IPS DF 19.7 (cell line): ENCODE measurements at places on chromosomes 3 and 15.
A peak's percentile ranks its signal among the peaks of the same experiment; 100 is the strongest.

- no peak for DNase-seq
Measured at GRCh38 chr3:25888892-25889524, 99.1 kb downstream of the OXSM start.

DNA sequence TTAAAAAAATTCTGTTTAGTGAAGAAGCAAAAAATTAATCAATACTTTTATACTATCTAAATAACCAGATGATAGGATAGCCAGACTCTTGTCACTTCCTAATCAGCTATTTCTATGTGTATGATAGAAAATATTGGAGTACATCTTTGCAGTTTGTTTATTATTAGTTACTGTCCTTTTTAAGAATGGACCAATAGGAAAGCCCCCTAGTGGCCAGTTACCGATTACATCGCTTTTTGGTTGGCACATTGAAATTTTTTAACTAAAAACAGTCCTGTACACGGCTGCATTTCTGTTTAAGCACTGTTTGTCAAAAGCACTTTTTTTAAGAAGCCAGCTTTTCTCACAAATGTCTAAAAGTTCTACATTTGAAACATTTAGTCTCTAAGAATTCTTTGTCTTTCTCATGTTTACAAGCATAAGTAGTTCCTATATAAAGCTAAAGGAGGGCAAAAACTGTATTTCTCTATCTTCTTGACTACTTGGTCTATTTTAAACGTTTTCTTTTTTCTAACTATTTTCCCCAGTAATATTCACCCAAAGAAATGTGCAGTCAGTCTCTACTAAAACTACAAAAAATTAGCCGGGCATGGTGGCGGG lies 253.2 kb upstream of the LRTM1 start:
- DNase-seq: no peak

GRCh38 chr3:50299929-50300680 lies 900 bp upstream of the HYAL3 start:
- DNase-seq: no peak

- DNase-seq: peak; percentile 50
Measured at GRCh38 chr3:82423268-82424030, 662.0 kb upstream of the GBE1 start.

DNA sequence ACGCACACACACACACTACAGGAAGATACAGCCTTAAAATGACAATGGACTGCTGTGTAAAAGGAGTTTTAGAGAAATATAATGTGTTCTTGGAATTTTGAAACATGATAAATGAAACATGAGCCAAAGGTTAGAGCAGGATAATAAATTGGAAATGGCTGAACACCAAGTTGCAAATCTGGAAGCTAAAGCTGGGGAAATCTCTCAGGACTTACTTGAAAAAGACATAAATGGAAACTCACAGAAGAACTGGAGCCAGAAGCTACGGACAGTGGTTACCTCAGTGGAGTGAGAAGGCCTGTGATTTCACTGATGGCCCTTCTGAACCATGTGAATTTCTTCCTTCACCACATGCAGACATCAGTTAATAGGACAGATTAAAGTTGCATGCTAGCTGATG lies 37.3 kb upstream of the ATP10A start:
- DNase-seq: no peak

DNA sequence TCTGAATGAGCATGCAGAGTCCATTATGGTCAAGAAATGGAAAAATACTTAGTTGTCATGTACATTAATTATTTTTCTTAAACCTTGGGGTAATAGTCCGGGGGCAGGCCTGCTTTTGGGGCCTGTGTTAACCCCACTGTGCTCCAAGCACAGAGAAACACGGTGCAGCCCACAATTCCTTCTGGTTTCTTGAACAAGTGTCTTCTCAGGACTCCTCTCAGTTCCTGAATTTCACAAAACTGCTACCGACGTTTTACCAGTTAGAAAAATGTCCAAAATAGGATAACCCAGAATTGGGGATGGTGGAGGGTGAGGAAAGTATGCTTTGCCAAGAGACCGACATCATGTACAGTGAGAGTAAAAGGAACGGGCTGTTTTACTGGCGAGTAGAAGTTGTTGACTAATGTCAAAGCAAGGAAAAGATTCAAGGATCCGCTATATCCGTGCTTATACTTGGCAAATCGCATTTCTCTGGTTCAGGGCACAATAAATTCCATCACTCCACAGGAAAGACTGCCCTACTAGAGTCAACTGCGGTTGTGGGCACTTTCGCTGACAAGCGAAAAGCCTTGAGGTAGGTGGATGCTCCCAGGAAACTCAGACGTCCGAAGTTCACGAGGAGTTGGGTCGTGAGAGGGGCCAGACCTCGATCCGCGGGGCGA lies 495 bp upstream of the NXPE3 start:
- no peak for DNase-seq

GRCh38 chr3:105806359-105806758 lies 62.5 kb downstream of the CBLB start:
- DNase-seq: no peak

GRCh38 chr3:48301800-48302166 lies 31.7 kb downstream of the SPINK8 start:
- no peak for DNase-seq

DNA sequence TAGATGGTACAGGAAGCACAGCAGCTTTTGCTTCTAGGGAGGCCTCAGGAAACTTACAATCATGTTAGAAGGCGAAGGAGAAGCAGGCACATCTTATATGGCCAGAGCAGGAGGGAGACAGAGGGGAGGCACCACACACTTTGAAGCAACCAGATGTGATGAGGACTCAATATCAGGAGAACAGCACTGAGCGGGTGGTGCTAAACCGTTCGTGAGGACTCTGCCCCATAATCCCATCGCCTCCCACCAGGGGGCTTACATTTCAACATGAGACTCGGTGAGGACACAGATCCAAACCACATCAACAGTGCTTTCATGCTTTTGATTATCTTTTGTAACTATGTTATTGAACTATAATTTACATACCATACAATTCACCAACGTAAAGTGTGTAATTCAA lies 7.6 kb upstream of the TMEM44 start:
- no peak for DNase-seq

DNA sequence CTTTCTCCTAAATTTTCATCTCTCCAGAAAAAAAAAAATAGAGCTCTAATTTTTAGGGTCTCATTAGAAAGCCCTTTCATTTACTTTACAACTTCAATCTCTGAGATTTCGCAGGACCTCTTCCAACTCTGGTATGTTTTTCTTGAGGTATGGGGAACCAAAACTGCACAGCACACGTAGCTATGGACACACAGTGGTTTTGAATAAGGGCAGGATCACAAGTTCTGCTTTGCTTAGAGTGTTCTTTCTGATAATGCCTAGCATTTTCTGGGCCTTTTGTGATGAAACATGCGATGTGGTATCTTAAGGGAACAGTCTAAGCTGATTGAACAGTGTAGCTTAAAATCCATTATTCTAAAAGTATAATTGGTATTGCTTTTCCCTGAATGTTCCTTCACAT lies 25.3 kb downstream of the ZNF592 start:
- DNase-seq: no peak

- no peak for DNase-seq
Measured at GRCh38 chr3:61668317-61668864, 107.0 kb downstream of the PTPRG start.

DNA sequence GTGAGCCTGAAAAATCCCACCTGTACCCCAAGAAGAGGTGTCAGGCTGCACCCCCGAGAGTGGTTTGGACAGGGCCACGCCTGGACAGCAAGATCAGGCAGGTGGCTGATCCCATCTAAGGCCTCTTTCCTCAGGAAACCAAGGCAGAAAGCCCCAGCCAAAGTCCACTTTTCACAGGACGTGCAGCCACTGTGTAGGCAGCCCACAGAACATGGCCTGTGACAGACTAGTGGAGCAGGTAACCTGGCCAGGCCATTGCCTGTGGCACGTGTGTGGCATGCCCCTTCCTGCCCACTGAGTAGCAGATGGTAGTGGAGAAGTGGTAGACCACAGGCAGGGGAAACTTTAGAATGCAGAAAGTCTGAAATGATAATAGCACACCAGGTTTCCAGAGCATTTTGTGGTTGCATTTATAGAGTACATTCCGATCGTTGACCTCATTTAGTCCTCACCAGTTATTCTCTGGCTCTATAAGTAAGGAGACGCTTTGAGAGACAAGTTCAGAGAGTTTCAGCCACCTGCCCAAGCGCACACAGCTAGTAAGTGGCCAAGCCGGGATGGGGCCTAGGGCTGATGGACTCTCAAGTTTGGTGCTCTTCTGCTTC lies 68.7 kb downstream of the AAGAB start:
- DNase-seq: no peak

GRCh38 chr15:74302821-74303359 lies 64.6 kb downstream of the CYP11A1 start:
- no peak for DNase-seq

DNA sequence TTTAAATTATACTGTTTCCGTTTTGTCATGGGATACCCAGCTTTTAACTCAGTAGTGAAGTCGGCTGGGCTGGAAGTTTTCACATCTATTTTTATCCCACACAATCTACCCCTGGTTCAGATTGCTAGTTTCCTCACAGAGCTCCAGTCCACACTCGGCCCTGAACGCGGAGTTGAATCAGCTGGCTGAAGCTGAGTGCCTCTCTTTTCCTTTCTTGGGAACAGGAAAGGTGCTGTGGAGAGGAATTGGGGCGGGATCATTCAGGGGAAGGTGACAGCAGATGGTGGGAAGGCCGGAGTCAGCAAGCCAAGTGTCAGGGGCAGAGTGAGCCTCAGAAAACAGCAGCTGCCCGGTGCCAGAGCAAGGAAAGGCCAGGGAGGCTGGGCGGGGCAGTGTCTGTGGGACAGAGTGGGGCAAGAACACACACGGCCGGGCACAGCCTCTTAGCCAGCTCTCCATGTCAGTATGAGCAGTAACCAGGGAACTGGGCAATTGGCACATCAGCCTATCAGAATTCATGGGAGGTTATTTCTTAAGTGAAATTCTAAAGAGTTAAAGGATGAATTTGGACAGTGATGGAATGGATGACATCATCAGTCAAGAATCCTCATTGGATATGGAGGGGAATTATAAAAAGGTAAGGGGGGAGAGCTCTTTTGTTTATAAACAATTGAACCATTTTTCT lies 135.7 kb upstream of the IL12A start:
- no peak for DNase-seq

DNA sequence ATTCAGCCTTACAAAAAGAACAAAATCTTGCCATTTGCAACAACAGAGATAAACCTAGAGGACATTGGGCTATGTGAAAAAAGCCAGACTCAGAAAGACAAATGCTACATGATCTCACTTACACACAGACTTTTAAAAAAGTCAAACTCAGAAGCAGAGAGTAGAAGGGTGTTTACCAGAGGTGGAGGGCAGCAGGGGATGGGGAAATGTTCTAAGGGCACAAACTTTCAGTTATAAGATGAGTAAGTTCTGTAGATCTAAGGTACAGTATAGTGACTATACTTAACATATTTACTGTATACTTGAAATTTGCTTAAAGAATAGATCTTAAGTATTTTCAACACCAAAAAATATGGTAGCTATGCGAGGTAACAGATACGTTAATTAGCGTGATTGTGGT lies 3.0 kb downstream of the MYEF2 start:
- DNase-seq: no peak

DNA sequence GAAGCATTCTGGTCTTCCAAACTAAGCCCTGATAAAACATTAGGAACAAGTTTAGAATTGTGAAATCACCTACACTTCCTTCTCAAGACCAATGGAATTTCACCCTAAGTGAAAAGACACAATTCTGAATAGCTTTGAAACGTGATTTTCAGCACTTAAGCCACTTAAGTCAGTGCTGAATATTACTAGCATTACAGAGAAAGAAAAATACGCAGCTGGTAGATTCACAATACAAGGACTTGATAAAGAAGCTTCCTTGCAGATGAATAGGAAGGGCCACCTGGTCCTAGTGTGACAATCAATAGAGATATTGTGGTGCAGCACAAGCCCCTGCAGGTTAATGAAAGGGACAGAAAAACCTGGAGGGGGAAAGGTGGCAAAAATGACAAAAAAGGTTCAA lies 353.1 kb upstream of the ALCAM start:
- DNase-seq: no peak

DNA sequence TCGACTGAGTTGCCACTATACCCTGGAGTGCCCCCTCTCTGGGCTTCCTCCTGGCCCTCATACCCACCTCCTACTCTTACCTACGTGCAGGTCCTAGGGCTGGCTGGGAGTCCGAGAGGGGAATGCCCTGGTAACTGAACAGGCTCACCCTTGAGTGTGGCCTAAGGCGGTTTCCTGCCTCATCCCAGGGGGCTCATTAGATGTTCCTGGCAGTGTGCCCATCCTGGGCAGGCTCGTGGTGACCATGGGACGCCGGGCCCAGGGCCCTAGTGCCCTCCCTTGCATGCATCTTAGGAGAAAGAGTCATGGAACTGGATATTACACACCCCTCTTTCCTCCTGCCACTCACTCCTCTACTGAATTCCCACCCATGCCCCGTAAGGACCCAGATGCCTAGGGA lies 2.8 kb downstream of the SEMA4B start:
- no peak for DNase-seq

GRCh38 chr3:15011174-15011573 lies 53.9 kb downstream of the MRPS25 start:
- DNase-seq: no peak

GRCh38 chr15:48823237-48823636 lies 12.4 kb upstream of the CEP152 start:
- peak; percentile 61 for DNase-seq

- DNase-seq: no peak
Measured at GRCh38 chr15:44532689-44533088, 4.3 kb upstream of the EIF3J start.

DNA sequence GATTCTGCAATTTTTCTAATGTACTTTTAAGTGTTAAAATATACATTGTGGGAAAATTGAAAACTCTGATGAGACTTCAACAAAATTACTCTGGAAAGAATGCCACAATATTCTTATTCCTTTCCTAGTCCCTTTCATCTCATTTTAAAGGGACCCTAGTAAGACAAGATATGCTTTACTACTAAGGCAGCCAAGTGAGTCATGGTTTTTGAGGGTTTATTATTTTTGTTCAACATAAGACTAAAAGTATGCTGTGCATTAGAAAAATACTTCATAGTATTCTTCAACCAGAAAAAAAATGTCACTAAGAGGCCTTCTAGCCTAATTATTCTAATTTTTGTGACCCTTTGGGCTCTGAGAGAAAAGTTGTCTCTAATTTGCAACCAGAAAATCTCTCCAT lies 7.4 kb downstream of the IL12A start:
- no peak for DNase-seq

GRCh38 chr3:53489386-53489785 lies 5.0 kb upstream of the CACNA1D start:
- no peak for DNase-seq

GRCh38 chr15:70853973-70854665 lies at the start of gene LARP6:
Gene LARP6, minus strand, starts transcription at chr15:70854157. Its CDS starts 69 bp downstream, at chr15:70854088.
- DNase-seq: no peak

GRCh38 chr3:114557791-114558190 lies 264.0 kb downstream of the TIGIT start:
- DNase-seq: no peak

GRCh38 chr15:41940441-41940857 lies 31.9 kb downstream of the EHD4 start:
- DNase-seq: no peak

GRCh38 chr3:167304077-167304476 lies 76.0 kb downstream of the ZBBX start:
- no peak for DNase-seq
